ENCODE measurements at places on chromosomes 3 and 15.

GRCh38 chr15:39730552-39730951 lies 52.1 kb downstream of the FSIP1 start:
- no peak for DNase-seq

DNA sequence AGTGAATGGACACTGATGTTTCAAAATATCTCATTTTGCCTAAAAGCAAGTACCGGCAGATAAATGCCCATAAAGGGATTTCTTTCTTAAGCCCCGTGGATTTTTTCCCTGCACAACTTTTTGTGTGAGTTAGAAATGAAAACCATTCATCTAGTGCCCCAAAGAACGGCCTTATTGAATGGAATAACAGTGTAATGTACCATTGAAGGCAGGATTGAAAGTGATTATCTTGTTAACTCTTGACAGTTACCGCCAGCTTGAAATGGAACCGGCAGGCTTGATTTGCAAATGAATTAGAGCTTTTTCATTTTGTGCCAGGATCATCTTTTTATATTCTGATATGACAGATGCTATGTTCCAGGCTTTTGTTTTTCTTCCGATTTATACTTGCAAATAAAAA lies 162.2 kb downstream of the RSRC1 start:
- DNase-seq: no peak

- DNase-seq: no peak
Observed at GRCh38 chr15:48928877-48929538, 34.7 kb downstream of the SHC4 start.

DNA sequence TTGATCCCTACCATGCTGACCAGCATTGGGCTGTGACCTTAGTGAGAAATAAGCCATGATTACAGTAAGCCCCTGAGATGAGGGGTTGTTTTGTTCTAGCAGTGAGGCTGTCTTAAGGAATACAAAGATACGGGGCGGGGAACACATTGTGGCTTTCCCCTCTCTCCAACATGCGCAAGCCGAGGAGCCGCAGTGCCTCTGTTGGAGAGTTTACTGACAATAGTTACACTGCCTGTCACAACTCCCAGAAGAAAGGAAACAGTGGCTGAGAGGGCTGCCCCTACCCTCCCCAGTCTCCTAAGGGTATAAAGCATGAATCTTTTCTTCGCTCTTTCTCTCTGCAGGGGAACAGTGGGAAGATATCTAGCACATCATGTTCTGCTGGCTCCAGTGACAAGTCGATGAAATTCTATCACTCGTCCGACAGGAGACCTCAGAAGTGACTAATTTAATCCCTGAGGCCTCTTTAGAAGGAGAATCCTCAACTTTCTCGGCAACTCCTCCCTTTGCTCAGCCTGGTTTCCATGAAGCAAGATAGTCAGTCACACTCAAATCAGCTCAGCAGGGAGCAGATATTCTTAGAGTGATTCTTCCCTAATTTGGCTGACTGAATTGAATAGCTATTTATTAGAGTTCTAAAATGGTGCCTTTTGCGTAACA lies 409.0 kb upstream of the PROK2 start:
- DNase-seq: no peak

GRCh38 chr3:197858133-197858532 lies 67.1 kb downstream of the LRCH3 start:
- DNase-seq: no peak

DNA sequence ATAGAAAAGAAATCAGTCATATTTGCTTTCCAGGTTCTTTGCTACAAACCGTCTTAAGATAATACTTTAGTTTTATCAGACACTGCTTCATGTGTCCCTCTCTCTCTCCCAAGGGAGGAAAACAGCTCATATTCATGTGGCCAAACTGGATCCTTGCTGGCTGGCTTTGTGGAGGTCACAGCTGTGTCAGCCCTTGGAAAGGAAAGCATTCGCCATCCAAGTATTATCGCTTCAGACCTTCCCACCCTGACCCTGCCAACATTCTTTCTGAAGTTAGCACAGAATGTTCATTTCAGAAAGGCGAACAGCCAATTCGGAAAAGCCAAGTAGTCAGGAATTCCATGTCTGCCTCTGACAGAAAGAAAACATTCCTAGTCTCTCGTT lies 213.6 kb downstream of the FEZF2 start:
- DNase-seq: no peak

DNA sequence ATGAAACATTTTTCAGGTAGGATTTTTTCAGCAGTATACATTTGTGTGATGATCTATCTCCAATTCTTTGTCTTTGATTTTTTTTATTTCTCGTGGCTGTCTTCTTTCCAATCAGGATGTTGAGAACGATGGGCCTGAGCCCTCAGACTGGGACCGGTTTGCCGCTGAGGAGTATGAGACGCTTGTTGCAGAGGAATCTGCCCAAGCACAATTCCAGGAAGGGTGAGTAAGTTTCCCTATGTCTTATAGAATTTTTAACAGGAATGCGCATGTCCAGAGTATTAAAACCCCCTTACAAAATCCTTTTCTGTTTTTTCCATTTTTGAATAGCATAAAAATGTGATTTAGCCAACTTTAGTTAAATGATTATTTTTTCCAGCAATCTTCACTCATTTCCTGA lies 90.0 kb downstream of the MSL2 start:
- no peak for DNase-seq

DNA sequence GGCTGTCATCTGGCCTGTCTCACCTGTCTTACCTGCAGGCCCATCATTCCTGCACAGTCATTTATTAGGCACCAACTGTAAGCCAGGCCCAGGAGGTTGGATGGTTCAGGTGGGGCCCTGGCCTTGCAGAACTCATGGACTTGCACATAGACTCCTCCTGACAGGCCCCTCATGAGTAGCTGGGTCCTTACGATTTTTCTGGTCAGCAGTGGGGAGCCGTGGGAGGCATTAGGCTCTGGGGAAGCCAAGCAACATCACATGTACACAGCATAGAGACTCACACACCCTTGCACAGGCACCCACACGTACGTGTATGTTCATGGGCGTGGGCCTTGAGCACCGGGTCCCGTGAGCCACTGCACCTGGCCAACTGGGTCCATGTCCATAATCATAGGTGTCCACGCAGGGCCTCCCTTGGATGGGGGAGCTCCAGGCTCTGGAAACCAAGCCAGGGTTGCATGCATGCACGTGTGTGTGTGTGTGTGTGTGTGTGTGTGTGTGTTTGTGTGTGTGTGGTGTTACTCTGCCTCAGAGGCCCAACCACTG lies 20.3 kb downstream of the CISH start:
- DNase-seq: no peak

DNA sequence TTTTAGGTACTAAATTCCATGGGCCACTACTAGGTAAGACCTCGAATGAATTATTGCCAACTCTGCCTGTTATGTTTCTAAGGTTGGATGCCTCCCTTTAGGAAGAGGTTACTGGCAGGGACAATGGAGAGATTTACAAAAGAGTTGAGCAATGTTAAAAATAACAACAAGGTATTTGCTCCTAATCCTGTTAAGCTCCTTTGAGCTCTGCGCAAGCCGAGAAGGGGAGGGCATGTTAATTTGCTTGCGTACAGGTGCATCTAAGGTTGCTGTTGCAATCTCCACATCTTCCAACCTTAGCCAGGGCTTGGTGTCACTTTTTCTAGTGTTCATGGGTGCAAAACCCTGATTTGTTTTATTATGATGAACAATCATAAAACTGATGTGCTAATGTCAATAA lies 161.5 kb upstream of the TPM1 start:
- DNase-seq: no peak

DNA sequence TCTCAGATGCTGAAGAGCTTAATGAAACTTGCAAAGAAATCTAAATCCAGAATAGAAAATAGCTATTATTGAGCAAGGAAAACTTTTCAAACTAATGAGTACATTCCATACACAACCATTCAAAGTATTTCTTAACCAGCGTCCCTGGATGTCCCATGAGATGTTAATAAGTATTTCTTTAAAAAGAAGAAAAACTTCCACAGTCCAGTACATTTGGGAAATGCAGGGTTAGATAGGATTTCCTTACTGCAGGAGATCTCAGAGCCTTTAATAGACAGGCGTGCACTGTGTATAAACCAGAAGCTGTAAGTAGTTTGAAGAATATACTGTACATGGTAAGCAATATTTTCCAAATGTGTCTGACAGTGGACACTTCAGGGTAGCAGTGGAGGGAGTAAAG lies 29.6 kb upstream of the BHLHE40 start:
- DNase-seq: no peak

GRCh38 chr3:16770021-16770420 lies 114.7 kb upstream of the PLCL2 start:
- no peak for DNase-seq

DNA sequence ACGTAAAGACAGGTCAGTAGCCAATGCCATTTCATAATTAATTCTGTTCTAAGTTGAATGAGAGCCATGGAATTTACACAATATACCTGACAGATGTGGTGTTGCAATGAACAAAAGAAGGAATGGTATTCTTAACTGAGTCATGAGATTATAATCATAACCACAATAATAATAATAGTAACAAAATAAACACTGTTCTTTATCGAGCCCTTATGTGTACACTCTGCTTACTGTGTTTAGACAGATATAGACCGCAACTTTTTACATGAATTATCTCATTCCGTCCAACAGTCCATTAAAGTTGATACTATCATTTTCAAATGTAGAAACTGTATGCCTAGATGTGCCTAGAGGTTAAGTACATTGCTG lies 28.2 kb upstream of the SCAANT1 start:
- DNase-seq: no peak

GRCh38 chr15:90873998-90874605 lies 5.7 kb downstream of the FURIN start:
- DNase-seq: no peak

- no peak for DNase-seq
Observed at GRCh38 chr3:168475704-168476103, 380.0 kb upstream of the GOLIM4 start.

DNA sequence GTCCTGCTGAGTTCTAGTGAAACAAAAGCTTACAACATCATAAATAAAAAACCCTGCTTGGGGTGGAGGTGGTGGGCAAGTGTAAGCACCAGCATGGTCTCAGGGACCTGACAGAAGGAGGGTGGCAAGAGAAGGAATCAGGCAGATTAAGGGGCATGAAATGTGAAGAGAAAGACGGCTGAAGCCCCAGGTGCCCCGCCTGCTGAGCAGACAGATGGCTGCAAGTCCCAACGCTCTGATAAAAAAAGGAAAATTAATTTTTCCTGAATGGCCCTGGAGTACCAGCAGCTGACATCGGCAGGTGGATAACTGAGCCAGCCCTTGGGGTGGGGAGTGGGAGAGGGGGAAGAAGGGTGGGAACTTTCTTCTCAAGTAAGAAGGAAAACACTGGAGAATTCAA lies 137.9 kb downstream of the XXYLT1 start:
- DNase-seq: no peak

DNA sequence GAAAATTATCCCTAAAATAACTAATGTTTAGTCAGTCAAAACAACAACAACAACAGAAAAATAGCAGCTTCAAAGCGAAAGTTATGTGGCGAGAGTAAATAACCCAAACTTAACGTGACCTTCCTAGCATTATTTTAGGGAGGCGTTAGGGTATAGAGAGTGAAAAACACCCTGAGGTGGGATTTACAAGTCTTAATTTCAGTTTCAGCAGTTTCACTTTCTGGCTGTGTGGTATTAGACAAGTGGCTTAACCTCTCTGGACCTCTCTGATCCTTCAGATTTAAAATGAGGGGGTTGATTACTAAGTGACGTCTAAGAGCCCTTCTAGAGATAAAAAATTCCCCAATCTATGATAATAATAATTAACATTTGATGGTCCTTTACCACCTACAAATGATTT lies 291.2 kb downstream of the ZBTB20 start:
- no peak for DNase-seq

DNA sequence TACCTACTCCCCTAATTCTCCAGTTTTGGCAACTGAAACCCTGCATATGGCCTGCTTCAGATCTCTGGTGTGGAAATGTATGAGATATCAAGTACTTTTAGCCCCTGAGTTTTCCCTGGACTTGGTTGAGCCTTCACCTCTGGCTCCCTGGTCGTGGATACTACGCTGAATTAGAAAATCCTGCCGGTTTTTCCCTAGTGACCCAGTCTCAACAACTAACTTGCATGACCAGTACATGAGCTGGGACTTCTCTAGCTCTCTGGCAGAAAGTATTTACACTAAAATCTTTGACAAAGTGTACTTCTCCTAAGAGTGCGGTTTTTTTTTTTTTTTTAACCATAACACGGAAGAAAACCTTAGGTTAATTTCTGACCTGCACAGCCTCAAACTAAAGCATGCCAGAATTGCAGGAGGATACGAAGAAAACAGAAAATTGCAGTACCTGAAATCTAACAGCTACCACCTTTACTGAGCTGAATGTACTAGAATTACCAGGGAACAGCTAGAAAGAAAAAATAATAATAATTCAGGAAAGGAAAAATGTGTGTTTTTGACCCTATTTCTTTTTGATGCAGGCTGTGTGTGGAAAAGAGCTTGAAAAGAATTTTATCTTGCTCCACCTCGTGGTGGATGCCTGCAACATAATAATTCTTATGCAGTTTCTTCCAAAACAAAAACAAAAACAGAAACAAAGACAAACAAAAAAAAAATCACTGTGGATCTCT lies 165.6 kb downstream of the GMNC start:
- no peak for DNase-seq

DNA sequence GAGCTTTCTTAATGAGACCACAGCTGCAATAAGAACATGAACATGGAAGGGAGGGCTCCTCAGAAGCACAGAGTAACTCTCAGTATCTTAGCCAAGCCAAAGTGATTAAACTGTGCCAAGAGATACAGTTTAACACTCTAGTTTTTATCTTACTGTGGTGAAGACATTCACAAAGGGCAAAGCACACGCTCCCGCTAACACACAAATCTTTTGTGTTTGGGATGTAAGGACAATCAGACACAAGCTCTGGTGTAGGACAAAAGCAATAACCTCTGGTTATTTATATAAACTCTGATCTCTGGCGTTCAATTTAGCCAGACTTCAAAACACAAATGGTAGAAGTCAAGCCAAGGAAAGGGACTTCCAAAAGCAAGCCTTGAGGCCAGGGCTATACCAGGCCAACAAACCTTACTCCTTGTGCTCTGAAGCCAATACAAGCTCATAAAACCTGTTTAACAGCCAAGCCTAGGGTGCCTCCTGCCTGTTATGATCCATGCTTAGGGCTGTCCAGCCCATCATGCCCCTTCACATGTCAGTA lies 27.8 kb downstream of the DPH3 start:
- no peak for DNase-seq

GRCh38 chr15:100042558-100042957 lies 299.2 kb downstream of the ADAMTS17 start:
- DNase-seq: no peak

- DNase-seq: no peak
Observed at GRCh38 chr15:35061825-35062737, 23.0 kb downstream of the NANOGP8 start.

GRCh38 chr3:118526758-118527513 lies 507.7 kb downstream of the IGSF11 start:
- DNase-seq: no peak
